ENCODE measurements at places on chromosomes 2 and 18.

DNA sequence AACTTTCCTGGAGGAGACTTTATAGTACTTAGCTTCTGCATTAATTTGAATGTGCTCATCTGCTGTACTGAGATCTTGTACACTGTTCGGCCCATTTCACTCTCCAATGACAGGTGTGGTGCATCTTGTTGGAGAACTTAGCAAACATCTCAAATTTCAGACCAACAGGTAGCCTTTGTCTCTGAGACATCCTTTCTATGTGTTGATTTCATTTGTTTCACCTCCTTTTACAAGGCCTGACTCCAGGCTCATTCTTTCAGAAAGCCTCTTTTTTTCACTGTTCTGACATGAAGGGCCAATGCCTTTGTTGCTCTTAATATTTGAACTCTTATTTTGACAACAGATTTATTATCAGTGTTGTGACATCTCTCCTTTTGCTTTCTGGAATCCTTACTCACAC is 271.8 kb upstream of the FANCL start:
- no peak for DNase-seq

DNA sequence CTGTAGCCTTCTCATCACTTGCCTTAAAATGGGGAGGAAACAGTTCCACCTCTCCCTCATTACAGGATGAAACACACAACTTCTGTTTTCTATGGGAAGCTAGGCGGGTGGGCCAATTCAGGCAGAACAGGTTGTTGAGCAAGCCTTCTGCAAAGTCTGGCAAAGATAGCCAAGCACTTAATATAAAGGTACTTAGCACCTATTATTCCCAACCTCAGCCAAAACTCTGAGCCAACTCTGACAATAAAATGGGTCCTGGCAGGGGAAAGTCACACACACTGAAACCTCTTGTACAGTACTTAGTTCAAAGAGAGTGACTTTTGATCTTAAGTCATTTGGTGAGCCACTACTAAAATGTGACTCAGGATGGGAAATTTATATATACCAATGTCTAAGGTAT is 15.8 kb upstream of the SOCS6 start:
- no peak for DNase-seq

DNA sequence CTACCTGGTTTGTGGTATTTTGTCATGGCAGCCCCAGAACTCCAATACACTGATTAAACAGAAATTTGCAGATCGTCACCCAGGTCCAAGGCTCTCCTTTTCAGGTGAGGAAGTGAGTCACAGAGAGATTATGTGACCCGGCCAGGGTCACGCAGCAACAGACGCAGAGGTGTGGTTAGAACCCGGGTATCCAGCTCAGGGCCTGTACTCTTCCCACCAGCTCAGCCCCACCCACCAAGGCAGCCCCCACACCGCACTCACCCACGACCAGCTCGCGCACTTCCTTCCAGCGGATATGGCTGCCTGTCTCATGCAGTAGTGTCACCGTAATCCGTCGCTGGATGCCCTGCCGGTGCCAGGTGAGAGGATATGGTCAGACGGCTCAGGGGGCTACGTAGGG is 48.1 kb downstream of the AQP12A start:
- DNase-seq: peak; percentile 9

DNA sequence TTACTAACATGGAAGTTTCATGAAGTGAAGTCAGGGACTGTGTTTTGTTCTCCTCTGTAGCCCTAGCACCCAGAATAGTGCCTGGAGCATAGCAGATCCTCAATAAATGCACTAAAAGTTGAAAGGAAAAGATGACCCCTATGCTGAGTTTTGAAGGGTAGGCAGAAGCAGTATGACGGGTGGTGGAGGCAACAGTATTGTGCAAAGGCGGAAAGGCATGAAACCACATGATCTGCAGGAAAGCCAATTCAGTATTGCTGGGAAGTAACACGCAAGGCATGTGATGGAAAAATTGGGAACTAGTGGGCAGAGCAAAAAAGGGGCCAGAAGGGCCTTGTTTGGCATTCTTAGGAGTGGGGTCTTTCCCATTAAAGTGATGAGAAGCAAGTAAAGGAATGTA is 23.1 kb downstream of the DTNB start:
- DNase-seq: no peak

GRCh38 chr2:135775420-135775819 is 33.8 kb downstream of the UBXN4 start:
- DNase-seq: no peak

DNA sequence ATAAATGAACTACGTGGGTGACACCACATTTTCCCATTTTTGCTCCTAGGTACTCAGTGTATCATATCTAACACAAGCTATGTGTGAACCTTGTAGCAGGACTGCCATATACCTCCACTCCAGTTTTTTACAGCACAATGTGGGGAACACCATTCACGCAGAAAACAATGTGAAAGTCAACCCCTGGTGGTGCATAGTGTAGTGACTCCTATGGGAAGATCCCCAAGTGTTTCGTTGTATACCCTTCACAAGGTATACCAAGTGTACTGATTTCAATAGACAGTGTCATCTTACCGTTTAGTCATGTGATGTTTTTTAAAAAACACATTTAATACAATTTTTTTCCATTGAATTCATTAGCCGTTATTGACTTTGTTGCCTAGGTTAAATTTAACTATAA is 68.1 kb downstream of the ANKRD12 start:
- no peak for DNase-seq

DNA sequence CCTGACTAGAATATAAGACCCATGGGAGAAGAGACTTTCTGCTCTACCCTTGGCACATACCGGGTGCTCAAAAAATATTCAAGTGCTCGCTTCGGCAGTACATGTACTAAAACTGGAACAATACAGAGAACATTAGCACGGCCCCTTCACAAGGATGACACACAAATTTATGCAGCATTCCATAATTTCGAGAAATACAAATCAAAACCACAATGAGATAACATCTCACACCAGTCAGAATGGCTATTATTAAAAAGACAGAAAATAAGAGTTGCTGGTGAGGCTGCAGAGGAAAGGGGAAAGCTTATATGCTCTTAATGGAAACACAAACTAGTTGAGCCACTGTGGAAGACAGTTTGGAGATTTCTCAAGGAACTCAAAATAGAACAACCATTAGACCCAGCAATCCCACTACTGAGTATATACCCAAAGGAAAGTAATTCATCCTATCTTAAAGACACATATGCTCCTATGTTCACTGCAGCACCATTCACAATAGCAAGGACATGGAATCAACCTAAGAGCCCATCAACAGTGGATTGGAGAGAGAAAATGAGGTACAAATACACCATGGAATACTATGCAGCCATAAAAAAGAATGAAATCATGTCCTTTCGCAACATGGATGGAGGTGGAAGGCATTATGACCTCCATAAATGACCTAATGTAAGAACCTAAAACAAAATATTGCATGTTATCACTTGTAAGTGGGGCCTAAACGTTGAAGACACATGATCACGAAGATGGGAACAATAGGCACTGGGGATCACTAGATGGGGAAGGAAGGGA is 71.6 kb upstream of the CYP1B1 start:
- DNase-seq: no peak

- no peak for DNase-seq
Measured at GRCh38 chr2:163428187-163428586, 307.6 kb downstream of the FIGN start.

DNA sequence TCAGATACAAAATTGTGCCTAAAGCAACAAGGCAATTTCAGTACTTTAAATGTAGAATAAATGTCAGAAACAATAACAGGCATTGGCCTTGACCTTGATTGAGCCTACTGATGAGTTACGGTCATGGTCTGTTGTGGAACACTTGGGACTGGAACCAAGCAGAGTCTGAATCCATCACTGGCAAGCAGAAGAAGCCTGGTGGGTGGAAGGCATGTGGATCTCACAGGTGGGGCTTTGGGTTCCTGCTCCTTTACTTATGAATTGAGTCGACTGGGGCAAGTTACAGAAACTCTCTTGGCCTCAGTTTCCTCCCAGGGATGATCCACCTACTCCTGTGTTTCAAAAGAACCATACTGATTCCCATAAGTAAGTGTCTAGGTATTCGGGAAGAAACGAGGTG is 102.3 kb downstream of the KCNF1 start:
- no peak for DNase-seq

Data from stimulated activated CD8-positive, alpha-beta memory T cell treated with anti-CD3 and anti-CD28 coated beads, Interleukin-15, amount 100 ng/mL, for 48 hours (primary cell).